NCI-H2107 (cell line): ENCODE measurements at places on chromosomes 1 and 21.

- no peak for DNase-seq
Measured at GRCh38 chr1:231841616-231842344, 215.2 kb downstream of the DISC1 start.

- no peak for DNase-seq
Measured at GRCh38 chr1:41149570-41149969, 92.5 kb downstream of the SCMH1 start.

- DNase-seq, result no peak
Measured at GRCh38 chr1:203589171-203589570, 37.5 kb upstream of the ATP2B4 start.

GRCh38 chr1:24727501-24728216, 17.6 kb upstream of the CLIC4 start:
- DNase-seq, result no peak

GRCh38 chr1:3009021-3009420, 12.2 kb upstream of the ACTRT2 start:
- DNase-seq, result no peak

DNA sequence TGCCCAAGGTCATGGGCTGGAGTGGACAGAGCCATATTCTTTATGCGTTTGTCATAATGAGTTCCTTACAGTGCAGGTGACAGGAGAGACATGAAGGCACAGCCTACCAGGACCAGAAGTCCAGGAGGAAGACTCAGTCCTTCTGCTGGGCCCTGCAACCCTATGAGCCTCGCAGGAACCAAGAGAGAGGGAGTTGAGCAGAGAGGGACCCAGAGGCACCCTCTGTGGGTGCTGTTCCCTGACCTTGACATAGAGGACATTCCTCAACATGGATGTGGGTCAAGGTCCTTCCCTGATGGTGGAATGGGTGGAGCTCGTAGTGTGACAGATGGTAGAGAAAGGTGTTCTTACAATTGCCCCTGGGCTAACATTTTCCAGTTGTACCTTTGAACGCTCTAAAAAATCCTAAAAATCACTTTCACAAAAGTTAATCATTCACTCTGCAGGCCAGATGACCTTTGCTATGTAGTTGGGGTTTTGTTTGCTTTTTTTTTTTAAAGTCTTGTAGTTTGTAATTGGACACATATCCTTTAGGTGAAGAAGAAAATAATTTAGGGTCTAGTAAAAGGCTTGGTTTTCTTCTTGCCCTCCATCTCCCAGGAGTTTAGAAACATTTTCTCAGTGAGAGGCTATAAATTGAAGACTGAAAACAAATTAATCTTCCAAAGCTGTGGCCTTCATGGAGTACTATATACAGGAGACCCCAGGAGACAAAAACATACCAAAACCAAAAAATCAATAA, 41.9 kb downstream of the MAB21L3 start:
- no peak for DNase-seq

GRCh38 chr1:158043232-158043631, 49.8 kb downstream of the KIRREL1 start:
- DNase-seq, result no peak

GRCh38 chr1:107954126-107954525, 10.9 kb downstream of the VAV3 start:
- DNase-seq, result no peak

GRCh38 chr21:42239556-42239955, 20.6 kb downstream of the ABCG1 start:
- DNase-seq, result no peak

- DNase-seq, result no peak
Measured at GRCh38 chr21:26565546-26565945, 7.5 kb downstream of the CYYR1 start.

GRCh38 chr1:78464449-78464891, 26.3 kb upstream of the PTGFR start:
- DNase-seq, result no peak

DNA sequence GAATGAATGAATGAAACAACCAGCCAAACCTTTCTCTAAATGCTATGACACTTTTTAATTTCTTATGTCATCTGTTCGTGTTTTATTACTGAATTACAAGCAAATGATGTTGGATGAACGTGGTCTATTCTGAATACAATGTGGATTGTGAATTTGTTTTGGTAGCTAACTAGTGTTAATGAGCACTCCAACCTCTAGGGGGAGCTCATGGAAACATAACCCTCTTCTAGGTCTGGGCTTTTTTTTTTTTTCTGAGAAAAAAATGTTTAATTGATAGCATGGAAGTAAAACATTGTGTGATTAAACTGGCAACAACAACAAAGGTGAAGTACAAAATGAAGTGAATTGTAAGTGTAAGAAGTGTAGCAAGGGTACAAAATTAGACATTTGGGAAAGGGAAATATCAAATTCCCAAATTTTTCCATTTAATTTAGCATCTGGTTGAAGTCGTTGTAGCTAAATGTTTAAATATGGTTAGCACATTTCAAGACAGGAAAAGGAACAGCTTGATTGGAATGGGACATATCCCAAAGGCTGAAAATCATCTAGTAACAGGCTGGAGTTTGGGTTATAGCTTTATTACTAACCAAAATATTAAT, 42.6 kb upstream of the PTGS2 start:
- DNase-seq, result no peak

DNA sequence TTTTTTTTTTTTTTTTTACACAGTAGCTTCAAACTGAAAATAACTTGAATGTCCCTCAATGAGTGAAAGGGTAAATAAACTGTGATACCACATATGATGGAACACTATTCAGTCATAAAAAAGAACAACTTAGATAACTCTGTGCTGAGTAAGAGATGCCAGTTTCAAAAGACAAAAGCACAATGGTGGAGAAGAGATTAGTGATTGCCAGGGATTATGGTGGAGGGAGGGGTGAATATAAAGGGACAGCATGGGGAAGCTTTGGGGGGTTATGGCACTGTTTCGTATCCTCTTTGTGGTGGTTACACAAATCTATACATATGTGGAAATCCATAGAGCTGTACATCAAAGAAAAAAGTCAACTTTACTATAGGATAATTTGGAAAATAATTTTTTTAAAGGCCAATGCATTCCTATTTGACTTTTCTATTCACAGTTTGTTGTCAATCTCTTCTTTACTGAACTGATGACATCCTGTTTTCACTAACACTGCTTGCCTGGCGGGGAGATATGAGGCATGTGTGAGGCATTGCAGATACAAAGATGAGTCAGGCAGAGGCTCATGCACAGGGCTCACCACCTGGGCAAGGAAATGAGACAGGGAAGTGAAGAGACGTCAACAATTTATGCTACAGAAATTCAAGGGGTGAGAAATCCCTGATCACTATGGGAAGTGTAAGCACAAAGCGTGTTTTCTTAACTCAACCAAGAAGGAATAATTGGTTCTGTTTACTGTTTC, 302.7 kb downstream of the DUSP10 start:
- DNase-seq, result no peak

- DNase-seq, result no peak
Measured at GRCh38 chr1:117124661-117125060, 3.1 kb upstream of the TRIM45 start.

DNA sequence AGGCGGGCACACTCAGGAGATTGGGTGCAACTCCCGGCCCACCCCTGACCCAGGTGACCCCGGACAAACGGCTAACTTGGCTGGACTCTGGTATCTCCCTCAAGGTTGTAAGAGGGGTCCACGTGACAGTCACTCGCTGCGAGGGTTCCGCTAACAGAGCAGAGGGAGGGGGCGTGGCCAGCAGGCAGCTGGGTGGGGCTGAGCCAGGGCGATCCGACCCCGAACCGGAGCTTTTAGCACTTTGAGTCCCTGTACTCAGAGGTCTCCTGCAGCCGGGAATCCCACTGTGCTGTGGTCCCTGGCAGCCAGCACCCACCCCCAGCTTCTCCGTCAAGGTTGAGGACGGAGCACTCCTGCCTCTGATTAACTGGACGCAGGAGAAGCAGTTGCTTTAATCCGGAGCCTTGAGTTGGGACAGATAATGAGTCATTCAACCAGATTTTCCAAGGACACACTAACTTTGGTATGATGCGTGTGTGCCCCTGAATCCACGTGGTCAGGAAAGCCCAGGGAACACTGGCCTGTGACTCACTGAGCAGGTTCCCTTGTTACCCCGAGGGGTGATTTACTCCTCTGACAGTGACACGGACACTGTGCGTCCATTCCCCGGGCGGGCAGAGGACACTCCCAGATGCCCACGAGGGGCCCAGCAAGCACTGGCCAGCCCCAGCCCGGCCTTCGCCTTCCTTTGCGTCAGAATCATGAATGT, 16.8 kb downstream of the TRPM2 start:
- DNase-seq, result peak; percentile 29

GRCh38 chr1:104785575-104786187, 1036.0 kb downstream of the AMY1C start:
- no peak for DNase-seq

DNA sequence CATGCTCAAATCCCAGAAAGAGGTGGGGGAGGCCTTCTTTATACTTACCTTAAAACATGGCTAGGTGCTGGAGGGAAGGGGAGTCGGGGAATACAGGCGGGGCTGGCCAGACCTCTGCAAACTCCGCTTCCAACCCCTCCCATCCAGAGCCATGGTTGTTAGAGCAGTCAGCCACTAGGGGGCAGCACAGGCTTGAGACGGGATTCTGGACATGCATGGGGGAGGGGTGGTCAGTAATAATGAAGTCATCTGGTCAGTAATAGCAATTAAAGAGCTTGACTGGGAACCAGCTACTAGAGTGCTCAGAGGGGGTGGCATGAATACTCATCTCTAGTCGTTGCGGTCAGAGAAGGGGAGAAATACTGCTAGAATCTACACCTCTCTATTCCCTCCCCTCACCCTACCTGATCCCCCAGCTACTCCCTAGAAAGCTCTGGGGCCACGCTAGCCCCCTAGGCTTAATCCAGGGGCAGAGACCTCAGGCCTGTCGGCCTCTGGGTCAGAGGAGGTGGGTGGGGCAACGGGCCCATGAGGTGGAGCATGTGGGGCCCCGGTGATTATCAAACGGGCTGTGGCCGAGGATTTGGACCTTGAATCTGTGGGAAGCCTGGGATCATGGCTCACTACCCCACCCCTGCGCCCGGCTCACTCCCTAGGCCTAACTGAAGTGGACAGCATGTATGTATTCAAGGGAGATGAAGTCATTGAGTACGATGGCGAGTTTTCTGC, 2.9 kb downstream of the CASQ1 start:
- DNase-seq, result peak; percentile 67

DNA sequence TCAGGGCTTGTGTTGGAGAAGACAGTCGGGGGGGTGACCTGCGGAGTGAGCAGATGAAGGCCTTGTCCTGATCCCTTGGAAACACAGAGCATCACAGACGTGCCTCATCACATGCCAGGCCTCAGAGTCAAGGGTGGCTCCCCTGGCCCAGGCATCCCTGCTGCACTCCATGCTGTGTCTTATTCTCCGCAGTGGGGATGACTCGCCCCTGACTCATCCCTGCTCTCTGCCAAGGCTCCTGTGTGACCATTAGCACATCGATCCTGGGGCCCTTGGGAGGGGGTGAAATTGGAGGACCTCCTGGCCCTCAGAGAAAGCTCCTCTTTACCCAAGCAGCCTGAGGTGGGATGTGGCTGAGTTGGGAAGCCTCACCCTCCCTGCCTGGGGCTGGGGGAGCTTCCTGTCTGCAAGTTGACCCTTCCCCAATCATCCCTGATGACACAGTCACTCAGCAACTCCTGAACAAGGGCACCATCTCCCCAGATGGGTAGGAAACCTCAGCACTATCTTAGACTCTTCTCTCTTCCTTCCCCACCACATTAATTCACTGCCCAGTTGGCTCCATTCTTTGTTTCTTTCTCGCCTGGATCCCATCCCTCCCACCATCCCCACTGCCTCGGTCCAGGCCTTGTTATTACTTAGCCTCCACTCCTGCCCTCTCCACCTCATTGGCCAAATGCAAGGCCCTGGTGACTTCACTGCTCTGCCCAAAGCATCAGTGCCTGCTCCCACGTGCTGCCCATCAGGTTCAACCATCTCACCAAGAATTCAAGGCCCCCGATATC, 74.6 kb downstream of the CAMK2N1 start:
- DNase-seq, result no peak

DNA sequence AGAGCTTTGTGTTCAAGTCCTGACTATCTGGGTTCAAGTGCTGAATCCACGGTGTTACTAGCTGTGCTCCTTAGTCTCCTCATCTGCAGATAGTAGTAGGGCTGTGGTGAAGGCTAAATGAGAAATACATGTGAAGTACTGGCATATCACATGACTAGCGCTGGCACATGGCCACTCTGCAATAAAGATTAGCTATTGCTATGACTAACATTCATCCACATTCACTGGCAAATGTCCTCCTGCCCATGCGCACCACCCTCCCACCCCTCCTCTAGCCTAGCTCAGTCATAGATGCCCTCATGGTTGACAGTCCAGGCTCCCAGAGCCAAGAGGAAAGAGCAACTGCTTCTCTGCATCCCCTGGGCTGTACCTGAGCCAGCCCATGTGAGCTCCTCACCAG, 8.5 kb upstream of the COL8A2 start:
- DNase-seq, result peak; percentile 19

- DNase-seq, result no peak
Measured at GRCh38 chr1:90308421-90308820, 313.5 kb downstream of the ZNF326 start.

DNA sequence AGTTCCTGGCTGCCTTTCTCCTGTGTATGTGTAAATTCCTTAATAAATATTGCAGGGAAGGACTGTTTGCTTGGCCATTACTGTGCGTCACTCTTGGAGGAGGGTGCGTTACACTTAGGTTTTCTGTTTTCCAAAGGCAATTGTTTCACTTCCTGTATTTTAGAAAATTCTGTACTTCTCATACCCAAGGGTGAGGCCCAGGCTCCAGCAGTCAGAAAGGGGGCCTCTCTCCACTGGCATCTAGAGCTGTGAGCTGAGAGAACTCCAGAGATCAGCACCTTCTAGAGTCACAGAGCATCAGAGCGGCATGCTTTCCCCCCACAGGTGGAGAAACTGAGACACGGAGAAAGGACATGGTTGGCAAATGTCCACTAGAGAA, 27.0 kb upstream of the ZFP69B start:
- DNase-seq, result no peak

- no peak for DNase-seq
Measured at GRCh38 chr1:51216631-51217030, 19.4 kb upstream of the RNF11 start.

GRCh38 chr1:221979444-221980032, 237.6 kb upstream of the DUSP10 start:
- no peak for DNase-seq

- no peak for DNase-seq
Measured at GRCh38 chr21:36430841-36431240, 45.6 kb downstream of the CHAF1B start.

DNA sequence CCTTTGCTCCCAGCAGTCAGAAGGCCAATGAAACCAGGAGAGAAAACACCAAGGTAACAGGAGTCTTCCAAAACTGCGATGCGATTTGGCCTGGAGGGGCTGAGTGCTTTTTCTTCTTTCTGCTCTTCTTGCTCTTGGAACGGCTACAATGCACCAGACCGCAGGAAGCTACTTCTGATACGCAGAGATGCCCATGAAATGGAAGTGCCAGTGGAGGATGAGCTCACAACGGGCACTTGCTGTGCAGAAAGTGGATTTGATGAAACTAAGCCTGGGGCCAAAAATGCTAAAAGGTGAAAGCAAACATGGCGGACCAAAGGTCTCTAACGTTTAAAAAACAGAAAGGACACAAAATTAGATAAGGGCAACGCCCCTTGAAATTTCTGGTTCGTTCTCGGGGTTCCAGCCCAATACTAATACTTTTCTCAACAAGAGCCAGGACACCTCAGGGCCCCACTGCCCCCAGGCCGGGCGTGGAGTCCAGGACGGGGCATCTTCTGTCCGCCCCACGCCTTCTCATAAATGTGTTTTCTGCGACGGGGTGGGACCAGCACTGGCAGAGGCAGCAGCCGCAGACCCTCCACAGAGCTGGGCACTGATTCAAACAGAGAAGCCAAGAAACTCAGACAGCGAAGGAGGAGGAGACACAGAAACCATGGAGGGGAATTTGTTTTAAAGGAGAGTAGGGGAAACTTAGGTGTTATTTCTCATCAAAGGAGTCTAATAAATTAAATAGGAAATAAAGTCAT, 101.3 kb downstream of the CRYAA start:
- DNase-seq, result no peak
